ENCODE measurements at places on chromosomes 1 and 21.

GRCh38 chr1:52593495-52593894 is 8.7 kb upstream of the GPX7 start:
- DNase-seq, result no peak

DNA sequence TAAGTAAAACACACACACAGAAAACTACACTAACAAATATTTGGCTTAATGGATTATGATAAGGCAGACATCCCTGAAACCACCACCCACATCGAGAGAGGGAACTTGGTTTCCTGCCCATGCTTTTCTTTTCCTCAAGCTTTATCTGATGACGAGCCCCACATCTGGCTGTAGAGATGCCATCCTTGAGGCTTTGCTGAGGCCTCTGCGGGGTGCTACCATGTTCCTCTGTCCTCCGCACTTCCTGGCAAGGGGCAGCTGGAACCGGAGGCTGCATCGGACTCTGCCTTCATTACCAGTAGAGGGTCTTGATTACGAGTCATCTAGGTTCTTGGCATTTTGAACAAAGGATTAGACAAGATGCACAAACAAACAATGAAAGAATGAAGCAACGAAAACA is 21.7 kb upstream of the C1orf174 start:
- no peak for DNase-seq

- no peak for DNase-seq
Measured at GRCh38 chr1:172776071-172776470, 117.2 kb downstream of the FASLG start.

DNA sequence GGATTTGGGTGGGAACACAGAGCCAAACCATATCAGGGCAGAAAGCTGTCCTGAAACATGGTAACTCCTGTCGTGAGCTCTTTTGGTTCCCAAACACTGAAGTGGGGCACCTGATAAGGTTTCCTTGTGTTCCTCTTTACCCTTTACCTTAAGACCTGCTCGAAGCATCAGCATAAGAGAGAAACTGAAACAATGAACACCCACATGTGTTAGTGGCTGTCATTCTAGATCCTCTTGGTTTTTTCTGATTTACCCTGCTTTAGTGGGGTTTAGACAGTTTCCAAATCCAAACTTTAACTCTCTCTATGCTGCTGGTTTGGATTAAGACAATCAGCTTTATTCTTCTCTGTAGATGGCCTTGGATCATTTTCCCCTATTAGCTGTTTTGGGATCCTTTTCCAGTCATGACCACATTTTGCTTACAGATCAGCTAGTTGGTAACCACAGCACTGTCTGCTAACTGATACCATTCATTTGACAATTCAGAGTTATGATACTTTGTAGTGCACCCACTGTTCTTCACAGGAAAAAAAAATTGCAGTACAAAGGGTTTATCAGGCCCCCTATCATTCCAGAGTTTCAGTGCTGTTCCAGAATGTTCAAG is 975 bp upstream of the MNDA start:
- no peak for DNase-seq

DNA sequence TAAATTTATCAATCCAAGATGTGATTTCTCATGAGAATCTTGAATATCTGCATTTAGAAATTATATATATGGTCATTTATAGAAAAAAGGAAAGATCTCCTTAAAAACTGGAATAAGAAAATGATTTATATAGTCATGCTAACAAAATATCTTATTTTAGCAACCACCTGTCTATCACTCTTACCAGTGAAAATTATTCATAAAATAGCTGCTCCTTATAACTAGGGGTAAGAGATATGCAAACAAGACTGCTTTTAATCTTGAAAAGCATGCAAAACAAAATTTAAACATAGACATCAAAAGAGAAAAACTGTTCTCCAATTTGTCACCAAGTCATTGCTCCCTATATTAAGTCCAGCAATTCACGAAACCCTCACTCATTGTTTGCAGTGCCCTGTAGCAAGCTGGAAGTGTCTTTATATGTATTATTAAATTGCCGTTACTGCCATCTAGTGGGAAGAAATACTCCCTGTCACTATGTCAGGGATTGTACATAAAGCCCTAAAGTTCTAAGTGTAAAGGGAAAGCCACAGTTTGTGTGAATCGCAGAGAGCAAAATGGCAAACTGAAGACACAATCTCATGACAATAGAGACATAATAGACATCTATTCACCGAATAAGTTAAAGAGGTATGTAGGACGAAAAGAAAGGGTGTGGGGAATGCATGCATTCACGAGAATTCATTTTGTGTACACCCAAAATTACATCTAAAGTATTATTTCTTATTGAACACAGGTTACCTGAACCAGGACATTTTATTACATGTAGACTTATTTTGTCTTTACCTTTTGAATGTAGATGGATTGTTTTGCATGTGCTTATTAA is 600.5 kb downstream of the USP25 start:
- DNase-seq, result no peak

DNA sequence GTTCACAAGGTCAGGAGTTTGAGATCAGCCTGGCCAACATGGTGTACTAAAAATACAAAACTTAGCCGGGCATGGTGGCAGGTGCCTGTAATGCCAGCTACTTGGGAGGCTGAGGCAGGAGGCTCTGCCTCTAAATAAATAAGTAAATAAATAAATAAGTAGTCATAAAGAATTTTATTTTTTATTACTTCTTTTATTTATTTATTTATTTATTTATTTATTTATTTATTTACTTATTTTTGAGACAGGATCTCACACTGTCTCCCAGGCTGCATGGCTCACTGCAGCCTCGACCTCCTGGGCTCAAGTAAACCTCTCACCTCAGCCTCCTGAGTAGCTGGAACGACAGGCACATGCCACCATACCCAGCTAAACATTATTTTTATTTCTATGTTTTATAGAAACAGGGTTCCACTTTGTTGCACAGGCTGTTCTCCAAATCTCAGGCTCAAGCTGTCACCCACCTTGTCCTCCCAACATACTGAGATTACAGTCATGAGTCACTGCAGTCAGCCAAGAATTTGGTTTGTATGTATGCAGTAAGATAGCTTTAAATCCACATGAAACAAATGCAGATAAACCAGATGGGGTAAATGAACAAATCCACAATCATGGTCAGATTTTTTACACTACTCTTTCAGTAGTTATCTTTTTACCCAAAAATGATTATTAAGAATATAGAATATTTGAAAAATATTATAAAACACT is 523.3 kb upstream of the RGS18 start:
- DNase-seq, result no peak

DNA sequence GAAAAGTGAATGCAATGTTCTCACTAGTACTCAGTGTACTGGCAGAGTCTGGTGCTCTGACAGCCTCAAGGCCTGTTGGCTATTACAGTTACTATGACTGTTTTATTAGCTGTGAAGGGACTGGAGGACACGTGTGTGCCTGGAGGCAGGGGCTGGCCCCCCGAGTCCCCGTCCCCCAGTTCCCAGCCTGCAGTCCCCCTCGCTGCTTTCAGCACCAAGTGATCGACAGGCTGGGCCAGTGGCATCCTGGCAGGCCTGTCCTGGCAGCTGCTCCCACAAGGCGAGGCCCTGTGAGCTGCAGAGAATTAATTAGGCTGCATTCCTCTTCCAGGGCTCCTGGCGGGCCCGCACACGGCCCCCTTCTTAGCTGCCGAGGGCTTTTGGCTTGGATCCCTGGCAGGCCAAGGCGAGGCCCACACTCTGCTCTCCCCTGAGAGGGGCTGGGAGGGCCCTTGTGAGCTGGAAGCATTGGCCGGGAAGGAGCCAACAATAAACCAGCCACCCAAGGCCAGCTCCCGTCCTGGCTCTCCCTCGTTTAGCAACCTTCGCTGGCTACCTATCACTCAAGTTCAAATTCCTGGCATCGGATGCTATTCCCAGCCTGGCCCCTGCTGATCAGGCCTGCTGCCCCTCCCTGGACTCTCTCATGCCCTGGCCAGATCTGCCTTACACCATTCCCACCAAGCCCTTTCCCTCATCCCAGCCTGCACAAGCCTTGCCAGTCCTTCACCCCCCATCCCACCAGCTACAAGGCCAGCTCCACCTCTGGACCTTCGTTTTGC is 9.8 kb downstream of the EDN2 start:
- no peak for DNase-seq

- no peak for DNase-seq
Measured at GRCh38 chr1:113388621-113389358, 1.5 kb upstream of the MAGI3 start.

DNA sequence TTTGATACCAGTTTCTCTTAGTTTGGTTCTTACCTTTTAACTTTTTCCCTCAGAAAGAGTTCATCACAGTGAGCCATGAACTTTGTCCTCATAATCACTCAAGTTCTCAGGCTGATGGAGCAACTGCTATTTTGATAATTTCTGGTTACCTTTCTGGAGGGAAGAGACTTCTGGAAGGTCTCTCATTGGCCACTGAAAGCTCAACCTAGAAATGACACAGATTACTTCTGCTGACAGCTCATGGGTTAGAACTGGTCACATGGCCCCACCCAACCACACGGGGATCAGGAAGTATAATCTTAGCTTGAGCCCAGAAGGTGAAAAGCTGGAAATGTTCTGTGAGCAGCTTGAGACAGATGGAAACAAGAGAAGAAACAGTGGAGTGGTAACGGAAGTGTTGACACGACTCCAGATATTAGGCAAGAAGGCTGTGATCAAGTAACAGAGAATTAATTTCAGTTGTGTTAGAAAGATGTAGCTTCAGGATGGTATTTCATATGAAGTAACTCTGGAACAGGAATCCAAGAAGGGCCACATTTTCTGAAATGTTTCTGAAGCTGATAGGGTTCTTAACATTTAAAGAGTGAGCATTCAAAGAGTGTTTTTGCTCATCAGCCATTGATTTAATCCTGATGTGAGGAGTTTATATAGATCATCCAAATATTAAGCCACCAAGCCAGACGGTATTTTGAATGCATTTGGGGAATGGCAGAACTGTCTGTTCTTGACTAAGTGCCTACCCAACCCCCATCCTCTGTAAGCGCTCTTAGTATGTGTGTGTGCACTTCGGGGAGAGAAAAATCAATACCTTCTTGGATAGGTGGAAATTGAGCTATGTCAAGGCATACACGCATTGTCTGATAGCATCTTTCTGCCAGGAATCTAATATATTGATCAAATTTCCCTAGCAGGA is 21.9 kb upstream of the XPR1 start:
- DNase-seq, result no peak

DNA sequence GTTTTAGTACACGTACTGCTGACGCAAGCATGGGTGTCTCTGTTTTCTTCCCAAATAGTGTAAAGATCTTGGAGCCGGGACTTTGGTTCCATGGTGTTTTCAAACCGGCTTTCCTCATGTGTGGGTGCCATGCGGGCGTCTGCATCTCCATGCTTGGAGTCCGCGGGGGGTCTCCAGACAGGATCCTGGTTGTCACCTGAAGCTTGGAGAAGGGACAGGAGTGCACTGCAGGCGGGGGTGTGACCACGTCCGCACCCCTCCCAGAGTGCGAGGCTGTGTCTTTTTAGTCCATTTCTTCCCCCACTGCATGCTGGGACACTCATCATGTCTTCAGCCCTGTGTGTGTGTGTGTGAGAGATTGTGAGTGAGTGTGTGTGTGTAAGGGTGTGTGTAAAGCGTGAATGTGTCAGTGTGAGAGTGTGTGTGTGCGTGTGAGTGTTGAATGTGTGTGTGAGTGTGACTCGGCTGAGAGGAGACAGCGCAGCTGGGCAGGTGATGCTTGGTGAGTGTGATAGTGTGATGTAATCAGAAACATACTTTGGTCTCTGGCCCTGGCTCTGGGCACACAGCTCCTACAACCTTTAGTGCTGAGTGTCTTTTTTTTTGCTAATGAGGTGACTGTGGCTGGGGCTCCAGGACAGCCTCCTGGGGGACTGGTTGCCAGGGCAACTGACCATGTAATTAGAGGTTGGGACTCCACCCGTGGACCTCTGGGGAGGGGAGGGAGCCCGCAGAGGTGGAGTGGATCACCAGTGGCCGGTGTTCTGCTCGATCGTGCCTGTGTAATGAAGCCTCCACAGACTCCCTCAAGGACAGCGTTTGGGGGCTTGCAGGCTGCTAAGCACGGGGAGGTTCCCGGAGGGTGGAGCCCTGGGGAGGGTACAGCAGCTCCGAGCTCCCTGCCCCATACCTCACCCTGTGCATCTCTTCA is 55.1 kb downstream of the AGPAT3 start:
- DNase-seq, result no peak

DNA sequence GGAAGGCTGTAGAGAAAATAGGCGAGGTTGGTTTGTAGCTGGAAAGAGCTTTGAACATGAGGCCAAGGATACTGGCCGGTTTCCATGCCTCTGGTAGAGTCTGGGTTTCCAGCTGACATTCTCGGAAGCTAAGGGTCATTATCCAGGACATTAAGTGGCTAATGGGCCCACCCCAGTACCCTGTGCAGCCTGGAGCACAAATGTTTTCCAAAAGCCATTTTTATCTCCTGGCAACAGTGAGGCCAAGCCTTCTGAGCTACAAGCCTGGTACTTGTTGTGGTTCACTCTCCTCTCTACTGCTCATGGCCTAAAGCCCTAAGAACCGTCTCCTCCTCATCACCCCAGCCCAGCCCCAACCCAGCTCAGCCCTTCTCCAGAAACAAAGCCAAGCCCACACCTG is 122.9 kb downstream of the DMRTA2 start:
- DNase-seq, result no peak

GRCh38 chr1:213982289-213982671 is 5.5 kb upstream of the PROX1 start:
- no peak for DNase-seq

GRCh38 chr1:3816331-3817137 is 20.2 kb upstream of the LRRC47 start:
- no peak for DNase-seq

GRCh38 chr1:57910305-57910704 is 486.4 kb upstream of the DAB1 start:
- no peak for DNase-seq

DNA sequence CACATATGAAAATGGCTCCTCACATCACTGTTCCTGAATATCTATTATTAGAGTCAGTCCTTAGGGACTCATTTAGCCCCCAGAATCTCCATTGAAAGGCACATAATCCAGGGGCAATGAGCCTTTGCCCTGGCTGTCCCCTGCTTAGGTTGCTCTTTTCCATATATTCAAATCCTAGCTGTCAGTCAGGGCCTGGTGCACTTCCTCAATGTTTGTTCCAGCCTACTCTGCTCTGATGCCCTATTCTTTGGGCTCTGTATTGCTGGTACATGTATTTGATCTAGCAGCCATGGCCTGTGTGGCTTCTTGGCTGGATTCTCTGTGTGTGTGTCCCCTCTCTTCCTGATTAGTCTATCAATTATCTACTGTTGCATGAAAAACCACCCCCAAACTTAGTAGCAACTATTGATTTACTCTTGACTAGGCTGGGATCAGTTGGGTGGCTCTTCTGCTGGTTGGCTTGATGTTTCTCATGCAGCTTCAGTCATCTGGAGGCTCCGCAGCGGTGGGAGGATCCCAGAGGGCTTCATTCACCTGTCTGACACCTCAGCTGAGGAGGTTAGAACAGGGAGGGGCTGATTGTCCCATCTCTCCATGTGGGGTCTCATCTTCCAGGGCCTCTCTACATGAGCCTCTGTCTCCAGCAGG is 107.5 kb downstream of the DTL start:
- DNase-seq, result no peak

DNA sequence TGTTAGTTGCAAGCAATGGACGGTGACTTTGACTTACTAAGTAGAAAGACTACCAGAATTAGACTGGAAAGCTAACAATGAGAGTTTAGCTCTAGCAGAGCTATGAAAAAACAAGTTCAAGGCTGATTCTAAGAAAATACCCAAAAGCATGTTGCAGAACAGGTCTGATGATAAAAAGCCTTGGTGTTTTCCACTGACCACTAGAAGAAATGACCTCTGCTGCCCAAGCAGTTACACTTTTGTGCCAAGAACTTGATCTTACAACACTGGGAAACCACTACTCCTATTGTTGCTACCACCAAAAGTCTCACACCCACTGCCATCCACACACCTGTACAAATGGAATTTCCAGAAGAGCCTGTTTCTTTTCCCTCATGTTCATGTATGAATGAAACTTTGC is 21.4 kb upstream of the NEK7 start:
- DNase-seq, result no peak

All from stimulated activated CD4-positive, alpha-beta T cell treated with anti-CD3 and anti-CD28 coated beads, Interleukin-4, amount 100 ng/mL, for 48 hours (primary cell).